Hematopoietic multipotent progenitor cell treated with erythropoietin and hydrocortisone succinate and interleukin-3 and kit ligand, for 8 days (in vitro differentiated cells): ENCODE measurements at places on chromosomes 11 and 22.

DNA sequence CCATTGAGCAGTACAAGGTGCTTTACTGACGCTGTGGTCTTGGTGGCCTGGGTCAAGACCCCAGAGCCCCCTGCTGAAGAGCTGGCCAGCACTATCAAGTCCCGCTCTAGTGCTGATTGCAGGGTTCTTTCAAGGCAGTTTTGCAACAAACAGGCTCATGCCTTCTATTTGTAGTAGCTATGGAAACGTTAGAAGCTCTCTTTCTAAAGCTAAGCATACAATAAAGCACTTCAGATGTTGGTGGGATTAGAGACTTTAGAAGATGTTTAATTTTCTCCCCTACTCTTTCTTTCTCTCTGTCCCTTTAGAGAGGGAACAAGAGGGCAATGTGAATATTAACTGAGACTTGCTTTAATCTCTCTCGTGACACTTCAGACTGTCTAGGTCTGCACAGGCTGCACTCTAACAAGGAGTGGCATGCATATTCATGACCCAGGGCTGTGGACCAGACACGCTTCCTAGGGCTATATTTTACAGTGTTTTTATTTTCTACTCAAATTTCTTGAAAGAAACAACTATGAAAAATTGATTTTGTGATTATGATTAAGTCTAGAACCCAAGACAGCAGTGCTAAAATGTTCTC is 138.6 kb downstream of the WNT7B start:
- DNase-seq, result no peak

DNA sequence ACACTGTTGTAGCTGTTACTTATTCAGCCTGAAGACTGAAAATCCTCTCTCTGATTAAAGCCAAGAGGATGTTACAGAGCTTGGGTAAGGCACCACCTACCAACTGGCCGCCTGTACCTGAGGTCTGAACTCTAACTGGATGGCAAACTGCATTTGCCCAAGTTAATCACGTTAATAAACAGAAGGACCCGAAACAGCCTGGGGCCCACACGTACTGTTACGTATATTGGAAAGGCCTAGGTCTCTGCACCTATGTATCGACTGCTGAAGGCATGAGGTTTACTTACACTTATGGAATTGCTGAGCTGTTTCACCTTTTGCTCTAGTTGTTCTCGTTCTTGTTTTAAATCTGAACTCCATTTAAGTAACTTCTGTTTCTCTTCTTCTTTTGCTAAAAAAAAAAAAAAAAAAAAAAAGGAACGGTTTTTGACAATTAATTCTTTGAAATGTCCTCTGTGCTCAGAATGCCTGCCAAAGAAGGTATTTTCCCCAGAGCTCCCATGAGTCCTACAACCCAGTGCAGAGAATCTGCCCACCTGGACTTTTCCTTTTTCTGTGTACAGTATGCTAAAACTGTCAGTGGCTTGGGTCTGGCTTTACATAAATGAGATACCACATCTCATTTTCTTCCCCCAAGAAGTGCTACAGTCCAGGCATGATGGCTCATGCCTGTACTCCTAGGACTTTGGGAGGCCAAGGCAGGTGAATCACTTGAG is 13.1 kb downstream of the LARGE2 start:
- DNase-seq, result no peak

GRCh38 chr11:92264350-92264749 is 39.7 kb downstream of the FAT3 start:
- DNase-seq, result no peak

- DNase-seq, result no peak
Observed at GRCh38 chr22:47165338-47166032, 403.0 kb downstream of the TBC1D22A start.

GRCh38 chr11:24238771-24239645 is 257.8 kb upstream of the LUZP2 start:
- DNase-seq, result no peak
